ENCODE measurements at places on chromosomes 5 and 9.

GRCh38 chr9:114552706-114553105 lies 34.9 kb upstream of the ATP6V1G1 start:
- no peak for DNase-seq

GRCh38 chr5:66362687-66363086 lies 218.6 kb downstream of the SREK1 start:
- DNase-seq, result no peak

GRCh38 chr9:129237164-129237611 lies 59.1 kb upstream of the IER5L start:
- DNase-seq, result no peak

GRCh38 chr5:155260798-155261197 lies 247.2 kb downstream of the KIF4B start:
- DNase-seq, result peak; percentile 12

DNA sequence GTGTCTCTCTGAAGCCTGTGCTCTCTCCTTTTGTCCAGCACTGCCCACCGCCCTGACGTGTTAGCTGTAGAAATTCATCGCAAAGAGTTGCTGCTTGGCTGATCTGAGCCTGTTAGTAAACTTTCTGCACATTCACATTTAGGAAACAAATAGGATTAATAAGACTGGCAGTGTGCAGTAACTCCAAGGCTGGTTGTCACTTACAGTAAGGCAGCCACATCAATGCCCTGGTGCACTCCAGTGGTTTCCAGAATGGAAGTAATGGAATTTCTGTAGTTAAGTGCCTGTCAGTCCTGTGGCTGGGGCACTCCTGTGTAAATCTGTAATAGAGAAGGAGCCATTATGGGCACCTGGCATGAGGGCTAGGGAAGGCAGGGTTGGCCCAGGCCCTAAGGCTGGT lies 70.6 kb downstream of the DOCK2 start:
- DNase-seq, result no peak

- DNase-seq, result no peak
These were observed 33.9 kb downstream of the MRPS30 start for GRCh38 chr5:44842496-44843282.

GRCh38 chr5:10702911-10703491 lies 58.0 kb downstream of the DAP start:
- DNase-seq, result no peak

Data from NCI-H187 (cell line).